Smooth muscle cell of bladder (primary cell): ENCODE measurements at places on chromosomes 12 and 14. TPM values are rescaled to one million over a fixed set of nuclear protein-coding genes. Genes with fewer than 3 reads are reported as not detected.

Gene HOXC6
- 0.18 and 0.28 TPM in 2 replicates for total RNA-seq

Gene ADGRD1
- total RNA-seq: 10.2 and 19.9 TPM in 2 replicates

Gene FAR2
- 2.7 and 7.3 TPM in 2 replicates for total RNA-seq

Gene C12orf42
- not detected in 2 replicates for total RNA-seq

Gene TNFAIP2
- total RNA-seq: 101 and 114 TPM in 2 replicates

Gene NELL2
- not detected in 2 replicates for total RNA-seq

Gene VRK1
- total RNA-seq: 12.8 and 23.5 TPM in 2 replicates
